ENCODE measurements at places on chromosomes 7 and 10.

GRCh38 chr10:100728928-100729861 lies 16.2 kb upstream of the PAX2 start:
- peak; percentile 29 for DNase-seq

DNA sequence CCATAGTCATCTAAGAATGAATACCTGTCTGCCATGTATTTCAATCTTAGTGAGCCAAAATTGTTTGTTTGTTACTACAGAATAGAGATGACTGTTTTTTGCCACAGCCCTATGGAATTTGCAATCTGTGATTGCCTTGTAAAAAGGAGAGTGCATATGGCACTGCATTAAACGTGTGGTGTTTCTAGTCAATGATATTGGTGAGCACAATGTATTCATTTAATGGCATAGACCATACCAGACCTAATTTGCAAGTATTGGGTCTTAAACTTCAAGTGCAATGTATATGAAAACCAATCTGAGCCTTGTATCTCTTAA lies 11.3 kb downstream of the INSIG1 start:
- no peak for DNase-seq

- DNase-seq = no peak
Observed at GRCh38 chr10:71463111-71463510, 66.4 kb downstream of the CDH23 start.

DNA sequence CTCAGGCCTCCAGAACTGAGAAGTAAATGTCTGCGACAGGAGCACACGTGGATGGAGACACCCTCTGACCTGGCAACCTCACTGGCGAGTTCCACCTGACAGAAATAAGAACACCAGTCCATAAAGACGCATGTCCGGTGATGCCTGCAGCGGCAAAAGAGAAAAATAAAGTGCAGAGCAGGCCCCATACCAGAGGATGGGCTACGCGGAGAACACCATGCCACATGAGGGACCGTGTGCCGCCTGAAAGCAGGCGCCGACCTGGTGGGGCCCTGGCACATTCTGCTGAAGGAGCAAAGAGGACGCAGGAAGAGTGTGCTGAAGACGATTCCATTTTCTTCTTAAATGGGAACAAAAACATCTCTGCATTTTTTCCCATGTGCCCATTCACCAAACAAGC lies 105.0 kb downstream of the VIPR2 start:
- no peak for DNase-seq

- DNase-seq = no peak
Observed at GRCh38 chr10:110525349-110526260, 27.9 kb downstream of the DUSP5 start.

- DNase-seq = peak; percentile 19
Observed at GRCh38 chr10:37856881-37857286, 526 bp downstream of the ZNF248 start.

GRCh38 chr7:93367254-93367653 lies 135.1 kb downstream of the VPS50 start:
- DNase-seq = no peak

All from stimulated activated CD4-positive, alpha-beta T cell treated with anti-CD3 and anti-CD28 coated beads, Interleukin-4, amount 100 ng/mL, for 24 hours (primary cell).